ENCODE measurements at places on chromosomes 2 and 18.

GRCh38 chr18:70046207-70046606 is 98.5 kb upstream of the CD226 start:
- no peak for DNase-seq

DNA sequence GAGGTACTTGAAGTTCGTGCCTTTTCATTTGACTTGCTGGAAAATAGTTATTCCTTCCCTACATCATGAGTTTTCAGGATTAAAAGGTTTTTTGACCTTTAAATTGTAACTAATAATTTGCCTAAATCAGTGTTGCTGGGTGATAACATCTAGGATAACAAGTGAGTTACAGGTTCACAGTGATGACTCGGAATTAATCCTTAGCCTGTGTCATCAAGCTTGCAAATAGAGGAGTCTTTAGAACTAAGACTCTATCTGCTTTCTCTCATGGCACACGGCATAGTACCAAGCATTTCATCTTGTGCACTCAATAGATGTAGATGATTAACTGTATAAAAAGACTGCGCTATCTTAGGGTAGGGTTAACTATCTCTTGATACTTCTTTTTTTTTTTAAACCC is 79.5 kb downstream of the CAMKMT start:
- DNase-seq = no peak

GRCh38 chr2:138596403-138596802 is 94.8 kb downstream of the SPOPL start:
- DNase-seq = no peak

DNA sequence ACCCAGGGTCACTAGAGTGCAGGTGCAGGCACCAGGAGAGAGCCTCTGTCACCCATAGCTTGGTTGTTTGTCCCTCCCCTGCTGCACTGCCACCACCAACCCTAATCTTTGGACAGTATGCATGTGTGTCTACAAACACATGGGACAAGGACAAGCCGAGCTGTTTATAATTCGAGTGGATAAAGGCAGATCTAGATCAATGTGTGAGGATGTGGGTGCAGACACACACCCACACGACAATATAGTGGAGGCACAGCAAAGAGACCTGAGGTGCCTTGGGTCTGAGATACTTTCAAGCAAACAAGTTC is 199.2 kb downstream of the TNS1 start:
- DNase-seq = no peak

DNA sequence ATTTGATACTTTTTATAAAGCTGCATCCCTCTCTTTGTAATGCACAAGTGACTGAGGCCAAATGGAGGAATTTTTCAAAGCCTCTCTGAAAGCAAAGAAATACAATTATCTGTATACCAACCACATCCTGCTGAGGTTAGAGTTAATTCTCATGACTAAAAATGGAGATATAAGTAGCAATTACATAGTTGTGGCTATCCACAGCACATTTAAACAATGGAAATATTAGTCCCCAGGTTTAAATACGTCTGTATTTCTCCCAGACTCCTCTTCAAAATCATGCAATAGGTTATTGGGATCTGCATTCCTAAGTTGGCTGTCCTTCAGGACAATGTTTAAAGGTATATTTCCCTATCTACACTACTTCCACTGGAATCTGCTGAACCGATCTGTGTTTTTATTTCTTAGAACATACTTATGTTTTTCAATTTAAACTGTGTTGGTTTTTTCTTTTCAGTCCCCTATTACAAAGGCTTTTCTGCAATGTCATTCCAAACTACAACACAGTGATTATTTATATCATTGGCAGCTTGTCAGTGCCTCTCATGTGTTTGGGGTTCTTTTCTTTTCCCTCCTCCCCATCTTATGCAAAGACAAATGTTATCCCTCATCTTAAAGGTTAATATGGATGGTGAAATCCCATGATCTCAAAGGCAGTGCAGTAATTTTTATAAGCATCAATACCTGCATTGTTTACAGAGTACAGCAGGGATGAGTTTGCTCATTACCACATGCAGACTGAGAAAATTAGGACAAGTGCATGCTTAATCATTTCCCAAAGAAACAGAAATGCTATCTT is 134.8 kb upstream of the FSHR start:
- DNase-seq = no peak
